ENCODE measurements at places on chromosomes 5 and 9. TPM values are rescaled to one million over a fixed set of nuclear protein-coding genes. Genes with fewer than 3 reads are reported as not detected.

RASGRF2 gene
- 4.8 TPM for total RNA-seq

NRG2 gene
- 3.1 TPM for total RNA-seq

MEIKIN gene
- total RNA-seq: not detected

HNRNPAB gene
- 85.2 TPM for total RNA-seq

PCDHB8 gene
- total RNA-seq: 2.1 TPM

CD180 gene
- 0.44 TPM for total RNA-seq

SLC2A6 gene
- 2.0 TPM for total RNA-seq

ZNF883 gene
- 6.2 TPM for total RNA-seq

NPR2 gene
- total RNA-seq: 24.2 TPM

SH3TC2 gene
- 9.4 TPM for total RNA-seq

SLC36A3 gene
- total RNA-seq: not detected

SUSD3 gene
- total RNA-seq: 0.60 TPM

SCGB3A2 gene
- total RNA-seq: not detected

PCDHB10 gene
- total RNA-seq: 0.63 TPM

WDR38 gene
- total RNA-seq: not detected

PRDM9 gene
- not detected for total RNA-seq

TERT gene
- total RNA-seq: not detected

HMMR gene
- total RNA-seq: 0.91 TPM

DNAH5 gene
- 0.14 TPM for total RNA-seq

GPX3 gene
- total RNA-seq: 744 TPM

All from left ventricle myocardium inferior (tissue), 1 donor.